Sigmoid colon (tissue), 7 donors: ENCODE measurements at places on chromosomes 1 and 21. TPM values are rescaled to one million over a fixed set of nuclear protein-coding genes. Genes with fewer than 3 reads are reported as not detected.

The MDM4 gene
- 82.0 TPM for total RNA-seq

The RGS8 gene
- total RNA-seq: not detected

The SMG7 gene
- total RNA-seq: 38.5 TPM

The S100A3 gene
- 1.6 TPM for total RNA-seq

The FMN2 gene
- 10.7 TPM for total RNA-seq

The CASZ1 gene
- 12.7 TPM for total RNA-seq

The NUP210L gene
- not detected for total RNA-seq

The LCE3E gene
- total RNA-seq: not detected

The PDZK1IP1 gene
- total RNA-seq: not detected

The KIRREL1 gene
- total RNA-seq: 57.0 TPM

The FCRL4 gene
- total RNA-seq: not detected

The MTARC1 gene
- 6.1 TPM for total RNA-seq

The OR2L2 gene
- total RNA-seq: under 0.01 TPM

The GNG4 gene
- total RNA-seq: 1.5 TPM

The UTS2 gene
- total RNA-seq: not detected

The NCF2 gene
- total RNA-seq: 5.0 TPM

The NPPA gene
- total RNA-seq: not detected

The KLF17 gene
- 0.16 TPM for total RNA-seq

The PLPP3 gene
- total RNA-seq: 136 TPM

The UBE2U gene
- not detected for total RNA-seq

The LAD1 gene
- not detected for total RNA-seq

The ADAM30 gene
- not detected for total RNA-seq

The CFHR4 gene
- not detected for total RNA-seq

The TMEM240 gene
- total RNA-seq: 35.2 TPM

The CORT gene
- total RNA-seq: 0.71 TPM

The TRNP1 gene
- 16.4 TPM for total RNA-seq

The PRKAA2 gene
- 28.5 TPM for total RNA-seq

The DTL gene
- 0.41 TPM for total RNA-seq

The SPRR2D gene
- total RNA-seq: not detected

The C1orf232 gene
- total RNA-seq: not detected

The PTCH2 gene
- 2.8 TPM for total RNA-seq

The PGLYRP3 gene
- total RNA-seq: not detected

The LRRC7 gene
- 1.4 TPM for total RNA-seq
